ENCODE measurements at places on chromosomes 1 and 21. TPM values are rescaled to one million over a fixed set of nuclear protein-coding genes. Genes with fewer than 3 reads are reported as not detected.

The SYCP1 gene
- 0.30 TPM for polyA plus RNA-seq

The RGSL1 gene
- polyA plus RNA-seq, result not detected

The LENEP gene
- 1.0 TPM for polyA plus RNA-seq

The ADAMTS5 gene
- polyA plus RNA-seq, result 9.4 TPM

The TCHH gene
- polyA plus RNA-seq, result 0.08 TPM

DNA sequence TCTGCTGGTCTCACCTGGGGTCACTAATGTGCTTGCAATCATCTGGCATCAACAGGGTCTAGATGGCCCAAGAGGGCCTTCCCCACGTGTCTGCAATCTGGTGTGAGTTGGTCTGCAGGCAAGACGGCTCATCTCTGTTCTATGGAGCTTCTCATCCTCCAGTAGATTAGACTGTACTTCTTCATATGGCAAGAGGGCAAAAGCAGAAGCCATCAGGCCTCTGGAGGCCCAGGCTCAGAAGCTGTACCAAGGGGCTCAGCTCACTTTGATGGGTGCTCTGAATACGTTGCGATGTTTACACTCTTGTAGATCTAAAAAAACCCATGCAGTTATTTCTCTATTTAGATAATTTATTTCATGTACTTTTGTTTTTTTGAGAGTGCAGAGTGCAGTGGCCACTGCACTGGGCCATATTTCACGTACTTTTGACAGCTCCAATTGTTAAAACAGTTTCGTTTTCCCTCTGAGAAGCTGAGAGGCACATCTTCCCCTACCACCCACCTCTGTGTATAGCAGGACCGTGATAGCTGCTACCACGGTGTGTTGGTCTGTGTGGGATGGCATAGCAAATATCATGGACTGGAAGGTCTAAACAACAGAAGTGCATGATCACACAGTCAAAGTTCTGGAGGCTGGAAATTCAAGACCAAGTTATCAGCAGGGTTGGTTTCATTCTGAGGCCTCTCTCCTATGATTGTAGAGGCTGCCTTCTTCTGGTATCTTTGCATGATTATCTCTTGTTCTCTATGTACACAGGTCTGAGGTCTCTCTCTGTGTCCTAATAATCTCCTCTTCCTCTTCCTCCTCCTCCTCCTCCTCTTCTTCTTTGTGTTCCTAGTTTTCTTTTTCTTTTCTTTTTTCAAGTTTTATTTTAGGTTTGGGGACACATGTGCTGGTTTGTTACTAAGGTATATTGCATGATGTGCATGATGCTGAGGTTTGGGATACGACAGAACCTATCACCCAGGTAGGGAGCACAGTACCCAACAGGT, 17.0 kb downstream of the CITED4 start:
- DNase-seq, result no peak

- no peak for DNase-seq
Measured at GRCh38 chr1:49225464-49225863, 448.8 kb upstream of the BEND5 start.

- no peak for DNase-seq
Measured at GRCh38 chr1:7574121-7575040, 196.7 kb upstream of the VAMP3 start.

GRCh38 chr1:59169703-59170102, 127.2 kb upstream of the FGGY start:
- no peak for DNase-seq

DNA sequence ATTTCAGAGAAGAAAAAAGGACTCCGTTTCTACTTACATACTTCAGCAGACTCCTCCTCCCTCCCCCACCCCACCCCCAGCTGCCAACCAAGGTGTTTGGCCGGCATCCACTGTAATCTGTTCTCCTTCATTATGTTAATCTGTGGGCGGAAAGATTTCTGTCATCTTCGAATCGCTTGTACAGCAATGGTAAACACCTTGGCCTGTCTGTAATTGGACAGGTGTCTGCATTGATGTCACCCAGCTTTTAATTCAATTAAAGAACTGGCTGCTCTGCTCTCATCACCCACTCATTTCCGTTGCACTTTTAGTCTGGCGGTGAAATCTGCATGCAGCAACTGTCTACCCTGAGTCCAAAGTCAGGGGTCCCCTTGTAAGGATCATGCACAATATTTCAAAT, 368.6 kb downstream of the USH2A start:
- DNase-seq, result no peak

DNA sequence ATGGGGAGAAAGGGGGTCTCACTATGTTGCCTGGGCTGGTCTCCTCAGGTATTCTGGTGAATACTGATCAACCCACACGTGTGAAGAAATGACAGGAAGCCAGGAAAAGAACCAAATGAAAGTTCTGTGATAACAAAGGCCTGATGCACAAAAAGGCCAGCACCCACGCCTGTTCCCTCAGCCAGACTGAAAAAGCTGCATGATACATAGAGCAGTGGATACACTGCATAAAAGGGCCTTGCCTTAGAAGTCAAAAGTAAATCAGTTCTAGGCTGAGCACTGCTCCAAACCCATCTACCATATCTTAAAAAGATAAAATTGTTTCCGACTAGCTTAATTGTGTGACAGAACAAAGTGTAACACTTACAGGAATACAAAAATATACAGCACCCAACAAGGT, 36.9 kb upstream of the PSMG1 start:
- no peak for DNase-seq

GRCh38 chr1:178048426-178048825, 45.5 kb upstream of the RASAL2 start:
- no peak for DNase-seq
